ENCODE measurements at places on chromosomes 12 and 14.

- DNase-seq, result no peak
Observed at GRCh38 chr12:59425798-59426197, 170.0 kb upstream of the SLC16A7 start.

GRCh38 chr14:52422650-52423356, 108.7 kb downstream of the PTGER2 start:
- no peak for DNase-seq

DNA sequence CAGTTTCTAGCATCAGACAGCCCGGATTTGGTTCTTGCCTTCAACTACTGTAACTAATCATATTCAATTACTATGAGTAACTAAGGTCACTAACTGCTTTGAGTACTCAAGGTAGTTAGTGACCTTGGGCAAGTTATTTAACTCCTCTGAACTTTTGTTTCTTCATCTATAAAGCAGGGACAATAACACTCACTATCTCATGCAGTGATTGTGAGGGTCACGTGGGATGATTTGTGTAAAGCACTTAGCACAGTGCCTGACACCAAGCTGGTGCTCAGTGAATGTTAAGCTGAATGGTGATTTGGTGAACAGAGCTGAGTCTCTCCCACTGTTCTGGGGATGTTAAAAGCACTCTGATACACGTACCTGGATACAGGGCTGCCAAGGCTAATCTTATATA, 171.3 kb upstream of the PLXNC1 start:
- DNase-seq, result no peak

GRCh38 chr14:74301594-74302151, 1.1 kb downstream of the ABCD4 start:
- DNase-seq, result no peak

DNA sequence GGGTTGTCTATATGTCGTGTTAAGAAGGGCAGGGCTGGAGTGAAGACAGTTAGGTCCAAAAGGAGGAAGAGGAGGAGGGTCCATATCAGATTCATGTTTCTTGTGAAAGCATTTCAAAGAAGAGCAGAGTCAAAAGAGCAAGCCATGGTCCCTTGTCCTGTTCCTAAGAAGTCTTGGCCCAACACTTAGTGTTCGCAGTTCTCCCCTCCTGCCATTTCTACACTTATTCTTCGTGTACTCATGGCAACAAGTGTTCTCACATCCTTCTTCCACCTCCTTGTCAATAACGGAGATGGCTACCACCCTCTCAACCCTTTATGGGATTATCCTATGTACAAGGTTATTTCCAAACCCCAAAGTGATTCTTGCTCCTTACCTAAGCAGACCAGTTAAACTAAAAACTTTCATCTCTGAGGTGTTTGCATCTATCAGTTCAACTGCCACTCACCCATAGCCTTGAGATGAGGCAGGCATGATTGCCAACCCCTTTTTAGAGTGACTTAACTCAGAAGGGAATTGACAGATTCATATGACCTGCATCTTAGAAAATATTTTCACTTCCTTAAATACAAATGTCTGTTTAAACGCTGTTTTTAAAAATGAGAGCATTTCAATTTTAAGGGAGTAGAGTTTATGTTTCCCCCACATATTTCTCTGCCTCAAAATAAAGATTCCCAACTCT, 19.8 kb upstream of the RNASE2 start:
- DNase-seq, result no peak

GRCh38 chr12:117121441-117121840, 22.2 kb upstream of the TESC start:
- DNase-seq, result no peak

- no peak for DNase-seq
Observed at GRCh38 chr12:70806043-70806442, 114.5 kb downstream of the PTPRR start.

DNA sequence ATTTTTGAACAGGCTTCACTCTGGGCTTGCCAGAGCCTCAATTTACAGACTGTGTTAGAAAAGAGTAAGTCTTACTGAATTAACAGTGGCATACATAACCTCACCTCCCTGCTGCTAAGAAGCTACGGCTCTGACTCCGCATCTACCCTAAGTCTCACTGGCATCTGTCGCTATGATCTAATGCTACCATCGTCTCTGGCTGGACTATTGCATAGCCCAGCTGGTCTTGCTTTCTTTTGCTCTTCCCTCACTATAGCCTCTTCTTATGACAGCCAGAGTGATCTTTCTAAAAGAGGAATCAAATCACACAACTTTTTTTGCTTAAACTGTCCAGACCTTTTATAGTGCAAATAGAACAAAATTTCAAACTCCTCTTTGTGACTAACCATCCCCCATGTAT, 81.1 kb downstream of the SLC24A4 start:
- no peak for DNase-seq

DNA sequence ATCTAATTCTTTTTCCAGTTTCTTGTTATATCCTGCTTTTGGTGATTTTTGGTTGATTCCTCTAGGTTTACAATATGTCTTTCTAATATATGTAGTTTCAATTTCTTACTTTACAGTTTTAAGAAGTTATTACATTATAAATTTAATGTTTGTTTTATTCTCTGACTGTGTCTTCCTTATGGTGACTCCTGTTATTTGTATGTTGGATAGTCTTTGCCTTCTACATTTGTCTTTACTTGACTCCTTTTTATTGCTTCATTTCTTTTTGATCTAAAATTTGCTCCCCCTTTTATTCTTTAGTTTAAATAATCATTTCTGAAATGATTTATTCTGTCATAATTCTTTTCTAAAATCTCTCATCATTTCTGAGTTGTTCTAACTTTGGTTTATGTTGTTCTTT, 125.8 kb downstream of the CCDC91 start:
- no peak for DNase-seq

- no peak for DNase-seq
Observed at GRCh38 chr14:57609192-57610075, 115.8 kb upstream of the CCDC198 start.

- no peak for DNase-seq
Observed at GRCh38 chr14:68547305-68548193, 245.3 kb downstream of the ZFP36L1 start.

GRCh38 chr12:125092872-125093680, 27.8 kb downstream of the AACS start:
- no peak for DNase-seq

- no peak for DNase-seq
Observed at GRCh38 chr12:117241697-117242096, 51.4 kb upstream of the FBXO21 start.

DNA sequence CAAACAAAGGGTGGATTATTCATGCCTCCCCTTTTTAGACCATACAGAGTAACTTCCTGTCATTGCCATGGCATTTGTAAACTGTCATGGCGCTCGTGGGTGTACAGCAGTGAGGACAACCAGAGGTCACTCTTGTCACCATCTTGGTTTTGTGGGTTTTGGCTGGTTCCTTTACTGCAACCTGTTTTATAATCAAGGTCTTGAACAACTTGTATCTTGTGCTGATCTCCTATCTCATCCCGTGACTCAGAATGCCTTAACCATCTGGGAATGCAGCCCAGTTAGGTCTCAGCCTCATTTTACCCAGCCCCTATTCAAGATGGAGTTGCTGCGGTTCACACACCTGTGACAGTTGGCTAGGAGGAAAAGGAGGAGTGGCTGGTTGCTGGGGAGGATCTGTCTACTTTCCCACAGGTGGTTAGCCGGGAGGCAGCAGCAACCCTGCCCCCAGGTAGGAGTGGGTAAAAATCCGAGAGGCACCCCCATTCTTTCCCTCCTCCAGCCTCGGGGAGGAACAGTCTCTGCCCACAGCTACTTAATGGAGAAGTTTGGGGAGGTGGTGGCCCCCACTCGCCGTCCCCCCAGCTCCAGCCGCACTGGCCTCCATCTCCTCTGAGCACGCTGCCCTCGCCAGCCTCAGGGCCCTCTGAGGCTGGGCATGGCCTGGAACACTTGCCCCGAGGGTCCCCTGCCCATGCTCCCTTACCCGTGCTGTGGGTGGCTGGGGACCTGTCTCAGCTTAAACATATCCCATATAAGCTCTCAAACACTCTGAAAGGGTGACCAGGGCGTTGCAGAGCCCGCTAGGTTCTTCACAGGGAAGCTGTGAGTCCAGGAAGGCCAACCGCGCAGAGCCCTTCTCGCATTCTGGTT, 41.7 kb downstream of the SMIM41 start:
- DNase-seq, result no peak

DNA sequence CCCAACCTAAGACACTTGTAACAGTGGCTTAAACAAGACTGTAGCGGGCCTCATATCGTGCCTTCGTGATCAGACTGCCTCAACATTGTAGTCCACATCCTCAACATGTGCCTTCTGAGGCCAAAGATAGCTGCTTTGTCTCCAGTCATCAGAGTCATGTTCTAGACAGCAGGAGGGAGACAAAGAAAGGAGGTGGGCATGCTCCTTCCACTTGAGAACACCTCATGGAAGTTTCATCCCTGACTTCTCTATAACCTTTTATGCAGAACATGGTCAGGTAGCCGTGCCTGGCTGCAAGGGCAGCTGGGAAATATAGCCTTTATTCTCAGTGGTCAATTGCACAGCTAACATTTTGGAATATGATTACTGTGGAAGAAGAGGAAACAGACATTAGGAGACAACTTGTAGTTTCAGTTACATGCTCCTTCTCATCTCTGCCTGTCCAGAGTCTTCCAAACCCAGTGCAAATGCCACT, 25.3 kb upstream of the DHRS2 start:
- DNase-seq, result no peak

GRCh38 chr12:42277396-42278127, 39.5 kb upstream of the YAF2 start:
- no peak for DNase-seq

DNA sequence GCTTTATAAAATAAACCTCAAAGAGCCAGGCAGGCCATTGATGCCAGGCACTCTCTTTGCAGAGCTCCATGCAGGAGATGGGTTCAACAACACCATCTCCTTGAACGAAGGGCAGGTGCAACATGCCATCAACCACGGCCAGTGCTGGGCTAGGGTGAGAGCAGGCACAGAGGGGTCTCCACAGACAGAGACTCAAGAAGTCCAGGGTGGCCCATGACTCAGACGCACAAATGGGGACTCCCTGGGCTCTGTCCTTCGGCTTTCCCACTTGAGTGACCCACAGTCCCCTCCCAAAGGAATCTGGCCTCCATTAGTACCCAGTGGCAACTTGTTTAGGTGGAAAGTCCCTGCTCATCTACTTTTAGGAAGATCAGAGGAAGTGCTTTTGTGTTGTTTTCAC, 124.4 kb upstream of the PZP start:
- DNase-seq, result no peak

DNA sequence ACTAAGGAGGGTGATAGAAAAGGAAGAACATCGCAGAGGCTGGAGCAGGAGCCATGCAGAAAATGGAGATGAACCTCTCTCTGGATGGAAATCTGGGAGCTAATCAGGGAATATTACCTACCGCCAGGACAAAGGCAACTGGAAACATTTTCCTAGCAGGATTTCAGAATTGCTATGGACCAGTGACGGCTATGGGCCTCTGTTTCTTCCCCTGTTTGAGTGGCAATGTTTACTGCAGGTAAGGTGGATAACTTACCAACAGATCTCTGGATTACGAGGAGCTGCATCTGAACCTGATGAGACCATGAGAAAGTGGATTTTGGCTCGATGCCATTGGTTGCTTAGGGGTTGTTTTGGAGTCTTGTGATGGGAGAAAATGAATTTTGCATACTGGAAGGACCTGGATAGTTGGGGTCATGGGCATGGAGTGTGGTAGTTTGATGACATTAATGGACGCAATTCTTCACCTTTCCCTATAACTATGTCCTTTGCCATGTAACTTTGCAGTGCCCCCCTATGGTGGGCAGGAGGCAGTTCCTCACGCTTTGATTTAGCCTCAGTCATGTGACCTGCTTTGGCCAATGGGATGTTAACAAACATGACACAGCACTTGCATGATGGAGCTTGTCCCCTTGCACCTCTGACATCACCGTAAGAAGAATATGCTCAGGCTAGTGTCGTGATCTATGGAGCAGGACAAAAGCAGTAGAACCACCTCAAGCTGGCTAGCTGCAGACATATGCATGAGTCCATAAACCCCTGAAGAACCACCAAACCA, 51.1 kb downstream of the CALM1 start:
- DNase-seq, result no peak

- DNase-seq, result no peak
Observed at GRCh38 chr14:35965400-35965799, 139.3 kb downstream of the BRMS1L start.

- DNase-seq, result no peak
Observed at GRCh38 chr12:69024907-69025306, 91.9 kb upstream of the CPM start.

GRCh38 chr12:44334347-44334746, 498.5 kb downstream of the TMEM117 start:
- DNase-seq, result no peak

- DNase-seq, result no peak
Observed at GRCh38 chr14:24903337-24903736, 146.6 kb downstream of the STXBP6 start.

- DNase-seq, result no peak
Observed at GRCh38 chr12:11856971-11857370, 207.5 kb downstream of the ETV6 start.

DNA sequence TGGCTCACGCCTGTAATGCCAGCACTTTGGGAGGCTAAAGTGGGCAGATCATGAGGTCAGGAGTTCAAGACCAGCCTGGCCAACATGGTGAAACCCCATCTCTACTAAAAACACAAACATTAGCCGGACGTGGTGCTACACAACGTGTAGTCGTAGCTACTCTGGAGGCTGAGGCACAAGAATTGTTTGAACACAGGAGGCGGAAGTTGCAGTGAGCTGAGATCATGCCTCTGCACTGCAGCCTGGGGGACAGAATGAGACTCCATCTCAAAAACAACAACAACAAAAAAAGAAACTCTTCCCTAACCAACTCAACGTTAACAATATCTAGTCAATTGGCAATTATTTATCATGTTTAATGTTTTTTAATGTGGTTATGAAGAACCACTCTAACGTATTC, 89.3 kb downstream of the EPS8 start:
- no peak for DNase-seq

DNA sequence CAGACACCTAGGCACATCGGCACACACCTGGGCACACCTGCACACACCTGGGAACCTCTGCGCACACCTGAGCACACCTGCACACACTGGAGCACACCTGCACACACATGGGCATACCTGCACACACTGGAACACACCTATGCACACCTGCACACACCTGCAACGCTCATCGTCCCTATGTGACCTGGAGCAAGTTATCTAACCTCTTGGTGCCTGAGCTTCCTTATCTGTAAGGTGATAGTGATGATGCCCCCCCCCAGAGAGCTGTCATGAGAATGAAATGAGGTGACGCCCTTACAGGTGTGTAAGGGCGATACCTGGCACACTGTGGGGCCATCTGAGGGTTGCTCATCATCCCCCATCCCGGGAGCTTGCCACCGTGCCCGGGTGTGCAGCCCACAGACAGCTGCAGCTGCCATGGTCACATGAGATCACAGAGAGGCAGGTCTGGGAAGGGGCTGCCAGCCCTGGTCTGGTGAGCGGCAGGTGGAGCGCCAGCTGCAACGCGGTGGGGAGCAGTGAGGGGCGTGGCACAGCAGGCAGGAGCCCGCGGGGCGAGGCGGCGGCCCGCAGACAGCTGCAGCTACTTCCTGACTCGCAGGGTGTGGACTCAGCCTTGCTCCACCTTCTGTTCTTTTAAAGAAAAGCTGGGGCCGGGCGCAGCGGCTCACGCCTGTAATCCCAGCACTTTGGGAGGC, 59.9 kb upstream of the FBRSL1 start:
- DNase-seq, result peak; percentile 92

Measured in NCI-H2081 (cell line).